KBM-7 (cell line): ENCODE measurements at places on chromosomes 1 and 21.

DNA sequence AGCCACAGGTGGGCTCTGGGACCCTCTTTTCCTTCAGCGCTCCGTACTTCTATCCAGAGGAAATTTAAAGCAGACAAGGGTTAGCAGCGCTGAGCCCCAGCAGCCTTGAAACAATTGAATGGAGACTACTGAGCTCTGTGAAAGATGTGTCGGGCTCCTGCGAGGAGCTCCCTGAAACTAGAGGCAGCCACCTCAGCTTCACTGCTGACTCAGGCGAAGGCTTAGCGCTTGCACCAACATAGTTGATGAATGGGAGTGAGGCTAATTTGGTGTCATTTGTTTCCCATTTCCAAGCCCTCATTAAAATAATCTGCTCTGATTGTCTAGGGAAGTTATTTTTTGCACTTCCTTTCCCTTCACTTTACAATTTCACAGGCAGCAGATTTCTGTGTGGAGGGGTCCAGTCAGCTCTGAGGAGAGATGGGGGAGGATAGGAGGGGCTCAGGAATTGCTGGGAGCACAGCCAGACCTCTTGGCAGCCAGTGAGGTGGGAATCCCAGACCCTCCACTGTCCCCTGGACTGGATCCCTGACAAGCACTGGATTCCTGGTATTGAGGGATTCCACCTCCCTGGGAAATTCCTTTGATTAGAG lies 398.9 kb upstream of the PLXNA2 start:
- no peak for DNase-seq

- no peak for DNase-seq
These were observed 37.2 kb downstream of the SDC3 start for GRCh38 chr1:30871276-30871871.

GRCh38 chr21:34017039-34017961 lies 56.1 kb upstream of the MRPS6 start:
- no peak for DNase-seq

DNA sequence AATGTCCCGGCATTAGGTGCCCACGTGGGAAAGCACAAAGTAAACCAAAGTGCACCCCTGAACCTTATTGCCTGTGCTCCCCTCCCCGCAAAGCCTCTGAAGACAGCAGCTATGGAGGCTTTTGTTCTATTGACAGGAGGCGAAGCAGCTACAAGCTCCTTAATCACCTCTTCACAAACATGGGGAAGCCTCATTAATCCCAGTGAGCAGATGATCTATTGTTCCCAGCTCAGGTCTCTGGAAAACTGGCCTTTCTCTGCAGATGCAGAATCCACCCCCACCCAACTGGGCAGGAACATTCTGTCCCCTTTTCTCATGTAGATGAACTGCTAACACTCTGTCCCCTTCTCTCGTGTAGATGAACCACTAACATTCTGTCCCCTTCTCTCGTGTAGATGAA lies 190.5 kb upstream of the CSF3R start:
- DNase-seq = no peak

GRCh38 chr1:180482425-180483275 lies 19.7 kb downstream of the ACBD6 start:
- peak; percentile 71 for DNase-seq

DNA sequence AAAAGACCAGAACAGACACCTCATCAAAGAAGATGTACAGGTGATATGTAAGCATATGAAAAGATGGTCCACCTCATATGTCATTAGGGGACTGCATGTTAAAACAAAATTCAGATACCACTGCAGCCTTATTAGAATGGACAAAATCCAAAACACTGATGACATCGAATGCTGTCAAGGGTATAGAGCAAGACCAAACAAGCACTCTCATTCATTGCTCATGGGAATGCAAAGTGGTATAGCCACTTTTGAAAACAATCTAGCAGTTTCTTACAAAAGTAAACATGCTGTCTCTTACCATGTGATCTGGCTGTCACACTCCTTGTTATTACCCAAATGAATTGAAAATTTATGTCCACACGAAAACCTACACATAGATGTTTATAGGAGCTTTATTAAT lies 426.6 kb upstream of the ESRRG start:
- DNase-seq = no peak

GRCh38 chr1:211894312-211894711 lies 63.7 kb upstream of the LPGAT1 start:
- no peak for DNase-seq

GRCh38 chr1:107152395-107152794 lies 11.6 kb downstream of the NTNG1 start:
- no peak for DNase-seq

- no peak for DNase-seq
These were observed 39.6 kb upstream of the VN1R5 start for GRCh38 chr1:247216261-247216660.

- no peak for DNase-seq
These were observed 519.2 kb upstream of the B3GALT2 start for GRCh38 chr1:193705554-193705981.

DNA sequence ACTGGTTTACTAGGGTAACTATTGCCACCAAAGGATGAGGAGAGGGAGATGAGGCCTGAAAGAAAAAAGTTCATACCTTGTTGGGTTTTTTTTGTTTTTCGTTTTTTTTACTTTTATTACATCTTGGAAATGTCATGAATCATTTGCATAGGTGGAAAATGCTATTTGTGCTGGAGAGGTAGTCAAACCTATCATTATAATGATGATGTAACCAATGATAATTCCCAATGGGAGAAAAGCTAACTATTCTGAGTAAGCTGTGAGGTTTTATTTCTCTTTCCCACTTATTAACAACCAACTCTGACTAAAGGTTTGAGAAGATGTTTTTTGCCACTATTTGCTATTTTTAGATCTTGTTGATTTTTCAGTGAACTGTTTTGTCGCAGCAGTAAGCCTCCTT lies 29.0 kb downstream of the SH3GLB1 start:
- DNase-seq = no peak

DNA sequence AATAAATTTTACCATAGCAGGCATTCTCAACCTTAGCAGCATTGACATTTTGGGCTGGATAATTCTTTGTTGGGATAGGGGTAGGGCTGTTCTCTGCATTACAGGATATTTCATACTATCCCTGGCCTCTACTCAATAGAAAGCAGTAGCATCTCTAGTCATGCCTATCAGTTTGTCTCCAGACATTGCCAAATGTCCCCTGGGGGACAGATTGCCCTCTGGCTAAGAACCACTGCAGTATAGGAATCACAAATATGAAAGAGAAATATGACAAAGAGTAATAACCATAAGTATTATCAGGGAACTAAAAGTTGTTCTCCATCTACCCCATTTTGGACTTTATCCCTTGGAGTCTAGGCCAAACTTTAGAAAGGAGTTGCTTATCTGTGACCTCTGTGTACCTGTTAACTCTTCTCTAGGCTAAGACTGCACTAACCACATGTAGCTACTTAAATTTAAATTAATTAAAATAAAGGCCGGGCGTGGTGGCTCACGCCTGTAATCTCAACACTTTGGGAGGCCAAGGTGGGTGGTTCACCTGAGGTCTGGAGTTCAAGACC lies 76.1 kb downstream of the AGO3 start:
- DNase-seq = no peak

GRCh38 chr1:78672428-78672827 lies 22.8 kb downstream of the IFI44 start:
- no peak for DNase-seq

DNA sequence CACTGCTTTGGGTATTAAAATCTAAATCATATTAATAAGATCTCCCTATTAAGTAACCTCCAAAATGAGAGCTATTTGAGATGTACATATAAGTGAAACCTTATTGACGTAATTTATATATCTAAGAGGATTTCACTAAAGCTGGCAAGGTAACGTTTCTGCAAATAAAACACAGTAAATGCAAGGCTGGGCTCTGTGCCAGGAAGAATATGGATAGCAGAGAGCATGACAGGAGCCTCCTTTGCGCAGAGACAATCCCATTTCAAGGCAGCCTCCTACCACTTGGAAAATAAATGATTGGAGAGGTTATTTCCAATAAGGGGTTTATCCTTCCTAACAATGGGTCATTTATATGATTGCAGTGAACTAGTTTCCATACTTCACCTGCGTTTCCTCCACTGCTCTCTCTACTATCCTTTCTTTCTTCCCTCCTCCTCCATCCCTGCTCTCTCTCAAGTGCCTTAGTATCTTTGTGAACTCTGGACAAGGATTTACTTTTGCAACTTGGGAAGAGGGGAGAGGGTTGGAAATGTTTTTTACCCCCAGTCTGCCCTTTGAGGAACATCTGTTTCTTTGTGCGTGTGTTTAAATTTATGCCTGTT lies 3.0 kb upstream of the NFIA start:
- no peak for DNase-seq

DNA sequence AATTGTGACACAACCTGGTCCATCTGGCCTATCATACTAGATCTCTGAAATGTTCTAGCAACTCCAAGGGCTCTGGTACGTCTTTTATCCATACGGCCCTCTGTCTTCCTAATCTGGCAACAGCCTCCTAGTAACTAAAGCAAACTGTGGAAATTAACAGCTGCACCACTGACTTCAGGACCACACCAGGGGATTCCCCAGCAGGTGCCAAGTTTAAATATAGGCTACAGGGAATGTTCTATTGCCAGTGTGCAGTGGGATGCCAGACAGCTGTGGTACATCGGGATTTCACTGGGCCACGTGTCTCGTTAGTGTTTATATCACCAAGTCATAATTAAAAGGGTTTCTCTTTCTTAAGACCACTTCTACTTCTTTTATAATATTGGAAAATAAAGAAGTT lies 94.3 kb downstream of the RGS2 start:
- no peak for DNase-seq

DNA sequence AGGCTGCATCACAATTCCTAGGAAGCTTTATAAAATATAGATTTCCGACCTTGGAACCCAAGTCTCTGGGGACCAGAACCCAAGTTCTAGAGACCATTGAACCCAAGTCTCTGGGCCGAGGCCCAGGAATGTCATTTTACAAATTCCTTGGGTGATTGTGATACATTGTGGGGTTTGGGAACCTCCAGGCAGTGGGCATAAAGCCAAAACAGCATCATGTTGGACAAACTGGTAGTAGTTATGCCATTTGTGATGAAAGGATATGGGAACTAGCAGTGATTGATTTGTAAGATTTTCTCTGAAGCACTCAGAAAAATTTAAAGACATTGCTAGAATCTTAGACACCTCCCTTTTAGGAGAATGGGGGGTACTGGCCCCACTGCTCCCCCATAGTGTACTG lies 160.2 kb downstream of the HIVEP3 start:
- no peak for DNase-seq

GRCh38 chr21:39537571-39537970 lies 75.2 kb upstream of the B3GALT5 start:
- no peak for DNase-seq

DNA sequence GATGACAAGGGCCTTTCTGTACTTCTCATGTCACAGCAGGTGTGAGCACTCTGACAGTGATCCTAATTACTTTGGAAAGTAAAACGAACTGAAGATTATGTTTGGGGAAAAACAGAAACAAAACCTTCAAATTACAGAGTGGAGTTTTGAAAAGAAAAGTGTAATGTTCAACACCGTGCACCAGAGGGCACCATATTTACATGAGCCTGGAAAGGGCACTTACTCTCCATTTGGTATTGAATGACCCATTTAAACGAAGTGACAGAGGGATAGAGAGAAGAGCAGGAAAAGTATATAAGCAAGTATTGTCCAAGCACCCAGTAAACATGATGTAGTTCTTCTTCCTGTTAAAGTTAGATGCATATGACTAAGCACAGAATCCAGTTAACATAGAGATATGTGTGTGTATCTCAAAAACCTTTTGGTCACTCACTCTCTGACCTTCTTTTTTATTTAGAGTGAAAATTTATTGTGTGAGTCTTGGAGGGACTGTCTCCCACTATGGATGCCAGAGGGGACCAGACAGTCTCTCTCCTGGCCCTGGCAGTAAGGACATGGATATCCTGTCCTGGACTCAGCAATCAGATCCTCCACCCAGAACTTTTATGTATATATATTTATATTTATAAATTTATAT lies 3.8 kb upstream of the RGSL1 start:
- DNase-seq = peak; percentile 64

GRCh38 chr1:166811691-166812090 lies 27.6 kb upstream of the POGK start:
- DNase-seq = no peak

DNA sequence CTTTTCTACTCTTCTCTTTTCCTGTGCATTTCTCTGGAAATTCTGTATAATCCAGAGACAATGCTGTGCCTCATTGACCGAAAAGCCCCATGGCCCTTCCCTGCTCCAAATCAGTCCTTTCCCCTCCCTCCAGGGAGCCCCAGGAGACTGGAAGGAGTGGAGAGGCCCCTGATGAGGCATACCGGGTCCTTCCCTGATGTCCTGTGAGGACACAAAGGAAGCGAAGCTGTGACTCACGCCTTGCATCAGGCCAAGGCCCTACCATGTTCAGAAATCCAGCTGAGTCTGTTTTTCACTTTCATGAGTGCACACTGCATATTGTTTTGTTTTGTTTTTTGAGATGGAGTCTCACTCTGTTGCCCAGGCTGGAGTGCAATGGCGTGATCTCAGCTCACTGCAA lies 38.7 kb upstream of the BECN2 start:
- no peak for DNase-seq

DNA sequence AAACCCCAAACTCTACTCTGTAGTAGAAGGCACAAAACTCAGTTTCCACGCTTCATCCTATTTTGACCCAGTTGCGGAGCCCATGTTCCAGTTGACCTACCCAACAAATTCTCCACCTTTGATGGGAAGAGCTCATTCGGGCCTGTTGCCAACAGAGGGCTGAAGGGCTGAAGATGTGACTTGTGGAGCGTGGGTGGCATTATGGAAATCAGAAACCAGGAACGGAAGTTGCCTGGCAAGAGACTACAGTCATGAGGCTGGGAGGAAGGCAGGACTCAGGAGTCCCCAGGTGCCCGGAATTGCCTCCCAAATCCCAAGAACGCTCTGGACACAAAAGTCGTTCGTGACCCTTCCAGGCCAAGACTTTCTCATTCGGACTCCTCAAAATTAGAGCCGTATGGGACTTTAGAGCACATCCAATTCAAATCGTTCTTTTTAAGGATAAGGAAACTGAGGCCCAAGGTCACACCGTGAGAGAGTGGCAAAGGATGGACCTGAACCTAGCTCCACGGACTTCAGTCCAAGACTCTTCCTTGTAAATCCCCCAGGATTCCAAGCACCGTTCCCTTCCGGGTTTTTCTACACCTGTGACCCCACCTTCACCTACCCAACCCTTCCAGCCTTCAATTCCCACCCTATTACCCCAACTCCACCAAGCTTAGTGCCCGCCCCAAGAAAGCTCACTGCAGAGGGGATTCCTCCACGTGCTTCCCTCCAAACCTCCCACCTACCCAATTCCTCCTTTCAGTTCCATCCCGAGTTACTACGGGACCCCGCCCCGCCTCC lies 739 bp downstream of the SMG5 start:
- DNase-seq = peak; percentile 57

GRCh38 chr21:42474043-42474831 lies 21.8 kb downstream of the RSPH1 start:
- no peak for DNase-seq

GRCh38 chr1:86773341-86774288 lies 69.2 kb downstream of the SH3GLB1 start:
- DNase-seq = no peak

DNA sequence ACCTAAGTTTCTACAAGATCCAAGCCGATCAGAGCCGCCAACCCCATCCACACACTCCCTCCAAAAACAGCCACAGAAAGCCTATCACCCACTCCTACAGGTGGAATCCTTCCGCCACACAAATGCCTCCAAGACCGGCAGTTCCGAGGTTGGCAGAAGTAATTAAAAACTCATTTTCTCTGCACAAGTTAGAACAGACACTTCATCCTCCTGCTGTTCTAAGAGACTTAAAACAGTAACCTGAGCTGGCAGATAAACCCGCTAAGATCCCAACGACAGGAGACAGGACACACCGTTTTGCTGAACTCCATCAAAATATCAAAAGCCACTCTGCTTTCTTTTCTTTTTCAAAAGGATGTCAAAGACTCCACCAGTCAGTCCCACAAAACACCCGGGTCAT lies 2.8 kb downstream of the SSBP3 start:
- DNase-seq = no peak
